ENCODE measurements at places on chromosomes 7 and 10.

GRCh38 chr7:157301610-157302120, 35.1 kb upstream of the DNAJB6 start:
- DNase-seq, result no peak

GRCh38 chr7:17412883-17413282, 114.4 kb downstream of the AHR start:
- DNase-seq, result no peak

GRCh38 chr10:108544500-108545120, 1378.7 kb downstream of the XPNPEP1 start:
- peak; percentile 50 for DNase-seq

GRCh38 chr10:77253556-77254064, 384.0 kb downstream of the KCNMA1 start:
- no peak for DNase-seq

DNA sequence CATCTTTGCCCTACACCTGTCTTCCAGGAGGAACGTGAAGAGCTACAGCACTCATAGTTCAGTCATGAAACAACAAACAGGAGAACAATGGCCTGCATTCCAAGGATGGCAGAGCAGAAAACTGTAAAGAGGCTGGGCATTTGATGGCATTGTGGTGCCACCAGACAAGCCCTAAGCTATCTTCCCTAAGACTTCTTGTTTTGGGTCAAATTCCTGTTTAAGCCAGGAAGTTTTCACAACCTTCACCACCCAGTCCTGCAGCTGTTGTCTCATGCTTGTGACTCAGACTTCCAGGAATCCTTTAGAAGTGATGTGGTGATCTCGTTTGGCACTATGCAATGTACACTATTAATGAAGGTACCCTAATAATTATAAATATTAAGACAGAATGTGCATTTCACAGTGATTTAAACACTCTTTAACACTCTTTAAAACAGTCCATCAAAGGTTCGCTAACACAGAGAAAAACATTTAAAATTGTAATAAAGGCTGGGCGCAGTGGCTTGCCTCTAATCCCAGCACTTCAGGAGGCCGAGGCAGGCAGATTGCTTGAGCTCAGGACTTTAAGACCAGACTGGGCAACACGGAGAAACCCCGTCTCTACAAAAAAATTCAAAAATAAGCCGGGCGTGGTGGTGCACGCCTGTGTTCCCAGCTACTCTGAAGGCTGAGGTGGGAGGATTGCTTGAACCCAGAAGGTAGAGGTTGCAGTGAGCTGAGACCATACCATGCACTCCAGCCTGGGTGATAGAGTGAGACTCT, 2.7 kb upstream of the HERPUD2 start:
- no peak for DNase-seq

DNA sequence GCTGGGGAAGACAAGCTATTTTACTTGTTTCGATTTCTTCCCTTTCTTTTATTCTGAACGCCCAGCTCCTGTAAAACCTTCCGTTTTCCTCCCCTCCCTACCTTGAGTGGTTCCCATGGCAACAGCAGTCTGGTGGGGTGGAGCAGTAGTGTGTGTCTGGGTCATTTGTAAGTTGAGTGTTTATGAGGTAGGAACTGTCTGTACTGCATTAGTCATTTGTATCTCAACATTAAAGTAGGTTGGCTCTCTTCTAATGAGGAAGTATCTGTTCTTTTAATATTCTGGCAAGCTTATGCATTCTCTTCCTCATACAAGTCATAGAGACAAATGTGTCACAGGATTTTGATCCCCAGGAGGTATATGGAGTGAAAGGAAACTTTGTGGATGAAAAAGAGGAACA, 85.3 kb upstream of the CCDC6 start:
- peak; percentile 12 for DNase-seq

DNA sequence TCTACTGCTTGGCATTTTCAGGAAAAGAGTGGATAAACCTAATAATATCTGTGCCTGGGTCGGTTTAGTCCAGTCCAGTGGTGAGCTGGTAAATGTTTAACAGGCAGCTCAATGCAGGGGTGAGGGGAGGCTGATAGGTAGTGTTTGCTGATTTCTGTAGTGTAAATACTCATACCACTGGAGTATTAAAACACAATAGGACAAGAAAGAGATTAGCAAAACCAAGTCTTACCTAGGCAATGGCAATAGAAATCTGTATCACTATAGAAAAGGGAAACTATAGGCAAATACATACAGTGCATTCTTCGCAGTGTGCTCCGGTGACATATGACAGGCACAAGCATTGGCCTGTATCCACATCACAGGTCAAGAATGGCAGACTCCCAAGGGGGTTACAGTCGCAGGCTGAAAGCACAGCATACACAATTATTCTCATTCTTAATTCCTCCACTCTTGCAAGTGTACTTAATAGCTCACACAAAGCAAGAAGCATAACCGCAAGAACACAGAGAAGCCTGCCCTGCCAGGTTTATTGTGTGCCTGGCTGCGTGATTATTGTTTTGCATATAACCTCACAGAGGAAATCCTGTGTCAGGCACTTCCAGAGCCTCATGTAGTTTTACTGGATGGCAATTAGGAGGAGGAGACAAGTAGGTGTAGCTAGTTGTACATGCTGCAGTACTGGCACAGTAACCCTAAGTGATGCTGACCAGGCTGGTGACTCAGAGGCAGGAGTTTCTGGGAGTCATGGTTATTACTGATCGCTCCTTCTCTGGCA, 35.0 kb downstream of the LAMB4 start:
- DNase-seq, result no peak

DNA sequence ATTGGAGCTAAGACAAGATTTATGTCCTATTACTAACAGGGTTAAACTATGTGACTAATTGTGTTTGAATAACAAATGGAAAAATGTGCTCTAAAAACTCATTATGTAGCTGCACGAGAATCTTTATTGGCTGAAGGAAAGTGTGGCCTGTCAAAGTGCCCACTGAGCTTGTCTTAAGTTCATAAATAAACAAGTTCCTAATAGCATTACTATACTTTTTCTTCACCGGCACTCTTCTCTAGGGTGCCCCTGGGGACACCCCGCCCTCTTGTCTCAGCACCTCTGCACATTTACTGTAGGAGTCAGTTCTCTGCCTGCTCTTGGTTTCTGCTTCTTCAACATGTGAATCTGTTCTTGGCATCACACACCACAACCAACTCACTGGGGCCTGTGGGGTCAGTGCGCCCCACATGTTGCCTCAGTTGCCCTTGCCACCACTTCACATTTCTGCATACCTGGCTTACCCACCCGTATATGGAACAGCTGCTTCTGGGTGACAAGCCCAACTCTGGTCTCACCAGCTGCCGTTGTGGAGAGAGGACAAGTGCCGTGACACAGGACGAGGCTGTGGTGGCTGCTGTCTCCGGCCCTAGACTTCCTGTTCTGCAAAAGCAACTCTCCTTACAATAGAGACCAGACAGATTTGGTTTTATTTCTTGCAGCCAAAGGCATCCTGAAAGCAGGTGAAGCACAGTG, 96.3 kb upstream of the DDC start:
- DNase-seq, result no peak

Measured in midbrain (tissue), 1 donor.